NB4 (cell line): ENCODE measurements at places on chromosomes 16 and 17.

GRCh38 chr17:15448580-15448956, 18.9 kb downstream of the CDRT4 start:
- DNase-seq = no peak

DNA sequence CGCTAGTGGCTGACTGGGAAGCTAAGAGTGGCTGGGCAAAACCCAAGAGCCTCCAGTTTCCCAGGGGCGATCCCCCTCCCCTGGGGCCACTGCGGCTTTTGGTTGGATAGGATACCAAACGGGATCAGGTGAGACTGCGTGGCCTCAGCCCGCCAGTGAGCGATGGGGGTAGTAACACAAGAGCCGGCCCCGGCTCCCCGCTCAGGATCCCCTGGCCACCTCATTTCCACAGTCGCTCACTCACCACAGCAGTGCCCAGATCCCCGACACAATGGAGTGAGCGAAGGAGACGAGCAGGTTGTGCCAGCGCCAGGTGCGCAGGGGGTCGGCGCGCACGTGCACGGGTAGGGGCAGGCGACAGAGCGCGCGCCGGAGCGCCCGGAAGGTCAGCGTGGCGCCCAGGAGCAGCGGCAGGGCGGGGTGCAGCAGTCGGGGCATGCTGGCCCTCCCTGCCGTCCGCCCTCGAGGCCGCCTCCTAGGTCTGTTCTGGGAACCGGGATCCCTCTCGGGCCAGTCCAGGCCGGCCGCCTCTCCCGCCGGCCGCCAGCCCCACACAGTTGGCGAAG, 290 bp downstream of the TLCD1 start:
- DNase-seq = peak; percentile 92

GRCh38 chr17:17987187-17987896, 14.7 kb downstream of the DRC3 start:
- no peak for DNase-seq

- DNase-seq = no peak
Observed at GRCh38 chr17:32157225-32157624, 14.9 kb downstream of the RHOT1 start.
